ENCODE measurements at places on chromosomes 16 and 17.
A peak's percentile ranks its signal among the peaks of the same experiment; 100 is the strongest.

DNA sequence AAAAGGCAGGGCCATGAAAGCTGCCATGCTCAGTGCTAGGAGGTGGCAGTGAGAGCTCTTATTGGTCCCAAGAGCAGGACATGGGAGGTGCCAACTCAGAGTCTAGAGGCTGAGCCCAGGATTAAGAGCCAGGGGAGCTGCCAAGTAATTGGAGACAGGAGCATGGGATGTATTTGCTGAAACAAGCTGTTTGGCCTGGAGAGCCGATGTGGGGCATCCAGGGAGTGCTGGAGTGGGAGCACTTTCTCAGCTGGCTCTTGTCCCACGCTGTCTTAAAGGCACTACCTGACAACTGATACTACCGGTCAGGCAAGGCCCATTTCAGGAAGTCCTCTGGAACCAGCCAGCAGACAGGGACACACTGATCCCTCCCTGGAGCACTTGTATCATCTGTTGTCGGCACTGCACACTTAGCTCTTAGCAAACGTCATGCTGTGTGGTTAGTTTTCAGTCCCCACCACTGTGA lies 19.3 kb downstream of the ANKFN1 start:
- DNase-seq: peak; percentile 42

- DNase-seq: no peak
Observed at GRCh38 chr16:50265260-50265659, 1.1 kb upstream of the ADCY7 start.

DNA sequence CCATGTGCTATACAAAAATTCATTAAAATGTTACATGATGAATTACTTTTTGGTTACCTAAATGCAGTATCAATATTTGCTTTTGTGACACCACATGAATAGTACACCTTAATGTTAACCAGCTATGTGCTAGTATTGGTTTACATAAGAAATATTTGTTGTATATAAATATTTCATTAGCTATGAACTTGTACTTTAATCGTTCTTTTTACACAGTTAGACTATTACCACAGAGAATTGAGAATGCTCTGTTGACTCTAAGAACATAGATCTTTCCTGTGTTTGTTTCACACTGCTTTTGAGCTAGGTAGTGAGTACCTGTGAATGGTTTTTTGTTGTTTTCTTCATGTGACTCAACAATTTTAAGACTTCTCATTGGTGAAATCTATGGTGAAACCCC lies 93.4 kb downstream of the KANSL1 start:
- DNase-seq: no peak

- DNase-seq: no peak
Observed at GRCh38 chr17:70011750-70012149, 63.3 kb upstream of the KCNJ16 start.

DNA sequence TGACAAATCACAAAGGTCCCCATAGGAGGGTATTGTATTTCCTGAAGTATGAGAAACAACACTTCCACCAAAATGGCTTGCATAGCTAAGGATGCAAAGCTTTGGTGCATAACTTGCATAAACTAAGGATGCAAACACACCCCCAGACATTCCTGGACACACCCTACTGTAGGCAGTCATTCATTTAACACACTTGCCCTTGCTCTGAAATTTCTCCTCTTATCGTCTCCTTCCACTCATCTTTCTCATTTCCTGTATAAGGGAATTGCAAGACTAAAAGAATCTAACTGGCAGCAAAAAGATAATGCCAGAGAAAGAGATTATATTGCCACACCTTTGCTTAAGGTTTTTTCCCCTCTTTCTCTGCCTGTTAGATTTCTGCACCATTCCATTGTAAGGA lies 28.3 kb downstream of the CHD9 start:
- no peak for DNase-seq

GRCh38 chr16:31273676-31274075 lies 13.9 kb downstream of the ITGAM start:
- DNase-seq: no peak

DNA sequence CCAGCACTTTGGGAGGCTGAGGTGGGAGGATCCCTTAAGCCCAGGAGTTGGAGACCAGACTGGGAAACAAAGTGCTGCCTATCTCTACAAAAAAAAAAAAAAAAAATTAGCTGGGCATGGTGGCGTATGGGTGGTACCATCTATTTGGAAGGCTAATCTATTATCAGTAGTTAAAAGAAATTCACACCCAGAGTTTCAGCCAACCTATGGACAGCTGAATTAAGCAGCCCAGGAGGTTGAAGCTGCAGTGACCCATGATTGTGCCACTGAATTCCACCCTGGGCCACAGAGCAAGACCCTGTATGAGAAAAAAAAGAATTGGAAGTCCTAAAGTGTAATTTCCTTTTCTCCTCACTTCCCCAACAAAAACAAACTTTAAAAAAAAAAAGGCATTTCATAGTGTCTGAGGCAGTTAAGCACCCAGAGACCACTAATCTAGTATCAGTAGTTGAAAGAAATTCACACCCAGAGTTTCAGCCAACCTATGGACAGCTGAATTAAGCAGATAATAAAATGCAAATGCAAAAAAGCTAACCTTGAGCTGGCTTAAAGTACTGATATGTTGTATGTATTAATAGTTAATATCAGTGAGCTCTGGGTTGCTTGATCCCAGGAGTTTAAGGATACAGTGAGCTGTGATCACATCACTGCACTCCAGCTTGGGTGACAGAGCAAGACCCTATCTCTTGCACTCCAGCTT lies 18.1 kb downstream of the CLTC start:
- no peak for DNase-seq

DNA sequence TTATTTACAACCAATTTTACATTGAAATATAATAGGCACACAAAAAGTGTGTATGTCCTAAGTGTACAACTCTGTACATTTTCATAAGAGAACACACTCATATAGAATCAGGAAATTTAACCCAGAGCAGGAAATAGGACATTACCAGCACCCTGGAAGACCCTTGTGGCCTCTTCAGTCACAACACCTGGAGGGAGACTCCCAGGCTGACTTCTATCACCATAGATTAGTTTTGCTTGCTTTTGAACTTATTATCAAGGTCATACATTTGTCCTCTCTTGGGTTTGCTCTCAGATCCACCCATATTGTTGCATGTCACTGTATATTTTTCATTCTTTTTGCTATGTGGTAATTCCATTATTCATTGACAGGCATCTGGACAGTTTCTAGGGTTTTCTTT lies 5.8 kb downstream of the RIPOR1 start:
- no peak for DNase-seq

- DNase-seq: no peak
Observed at GRCh38 chr16:17101646-17102045, 369.1 kb downstream of the XYLT1 start.

GRCh38 chr16:82331397-82331796 lies 161.4 kb upstream of the MPHOSPH6 start:
- no peak for DNase-seq

DNA sequence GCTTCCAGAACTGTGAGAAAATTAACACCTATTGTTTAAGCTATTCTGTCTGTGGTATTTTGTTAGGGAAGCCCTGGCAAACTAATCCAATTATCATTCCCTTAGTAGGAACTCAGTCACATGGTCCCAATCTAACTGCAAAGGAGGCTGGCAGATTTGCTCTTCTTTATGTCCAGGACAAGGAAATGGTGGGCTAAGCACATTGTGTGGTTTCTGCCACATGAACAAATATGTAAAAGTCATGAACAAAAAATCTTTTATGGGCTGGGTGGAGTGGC lies 278.6 kb upstream of the RPL38 start:
- no peak for DNase-seq

DNA sequence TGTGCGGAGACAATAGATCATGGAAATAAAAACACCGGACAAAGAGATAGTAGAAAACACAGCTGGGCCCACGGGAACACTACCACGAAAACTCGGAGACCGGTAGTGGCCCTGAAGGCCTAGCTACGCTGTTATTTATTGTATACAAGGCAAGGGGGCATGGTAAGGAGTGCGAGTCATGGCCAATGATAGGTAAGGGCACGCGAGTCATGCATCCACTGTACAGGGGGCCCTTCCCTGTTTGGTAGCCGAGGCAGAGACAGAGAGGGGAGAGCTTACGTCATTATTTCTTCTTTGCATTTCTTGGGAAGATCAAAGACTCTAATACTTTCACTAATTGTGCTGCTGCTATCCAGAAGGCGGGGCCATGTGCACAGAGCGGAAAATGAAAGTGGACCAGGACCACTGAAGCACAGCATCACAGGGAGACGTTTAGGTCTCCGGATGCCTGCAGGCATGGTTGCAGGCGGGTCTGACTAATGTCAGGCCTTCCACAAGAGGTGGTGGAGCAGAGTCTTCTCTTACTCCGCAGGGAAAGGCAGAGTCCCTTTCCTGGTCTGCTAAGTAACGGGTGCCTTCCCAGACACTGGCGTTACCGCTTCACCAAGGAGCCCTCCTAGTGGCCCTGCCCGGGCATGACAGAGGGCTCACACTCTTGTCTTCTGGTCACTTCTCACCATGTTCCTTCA lies 74.4 kb upstream of the ARL4D start:
- no peak for DNase-seq

DNA sequence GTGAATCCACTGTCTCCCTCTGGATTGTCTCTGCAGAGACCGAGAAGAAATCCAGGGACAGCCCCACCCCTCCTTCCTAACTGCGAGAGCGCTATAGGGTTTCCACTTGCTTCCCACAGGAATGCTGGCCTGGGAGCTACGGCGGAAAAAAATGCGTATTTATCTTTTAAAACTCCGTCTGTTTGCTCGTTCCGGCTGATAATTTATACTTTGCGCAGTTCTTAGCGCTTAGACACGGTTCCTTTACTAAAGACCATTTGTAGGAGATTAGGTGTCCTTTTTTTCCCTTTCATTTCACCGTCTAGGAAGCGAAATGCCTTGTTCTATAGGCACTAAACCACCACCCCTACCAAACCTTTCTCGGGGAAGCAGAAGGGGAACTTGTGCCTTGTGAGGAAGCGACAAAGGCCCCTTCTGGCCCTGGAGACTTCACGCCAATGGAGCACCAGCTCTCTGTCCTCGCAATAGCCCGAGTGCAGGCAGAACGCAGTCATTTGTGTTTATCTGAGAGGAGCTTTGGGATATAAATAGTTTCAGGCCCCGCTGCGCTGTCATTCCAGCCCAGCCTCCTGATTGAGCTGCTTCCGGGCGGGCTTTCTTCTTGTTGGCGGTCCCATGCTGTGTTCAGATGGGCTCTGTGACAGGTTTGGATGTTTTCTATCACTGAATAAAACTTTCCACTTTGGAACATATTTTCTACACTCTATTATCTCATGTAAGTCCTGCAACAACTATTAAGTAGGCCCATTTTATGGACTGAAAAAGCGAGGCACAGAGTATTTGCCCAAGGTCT lies 791 bp upstream of the SUPT4H1 start:
- peak; percentile 57 for DNase-seq

DNA sequence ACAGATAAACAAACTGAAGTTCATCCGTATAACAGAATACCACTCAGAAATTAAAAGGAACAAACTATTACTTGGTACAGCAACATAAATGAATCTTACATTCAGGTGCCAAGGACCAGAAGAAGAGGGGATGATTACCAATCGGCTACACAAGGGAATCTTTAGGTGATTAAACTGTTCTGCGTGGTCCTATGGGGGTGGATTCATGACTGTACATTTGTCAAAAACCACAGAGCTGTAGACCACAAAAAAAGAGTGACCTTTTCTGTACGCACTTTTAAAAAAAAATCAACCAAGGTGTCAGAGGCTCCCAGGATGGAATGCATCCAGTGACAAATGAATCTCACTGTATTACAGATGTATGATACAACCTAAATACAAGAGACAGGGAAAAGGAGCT lies 110.8 kb downstream of the CDYL2 start:
- no peak for DNase-seq

DNA sequence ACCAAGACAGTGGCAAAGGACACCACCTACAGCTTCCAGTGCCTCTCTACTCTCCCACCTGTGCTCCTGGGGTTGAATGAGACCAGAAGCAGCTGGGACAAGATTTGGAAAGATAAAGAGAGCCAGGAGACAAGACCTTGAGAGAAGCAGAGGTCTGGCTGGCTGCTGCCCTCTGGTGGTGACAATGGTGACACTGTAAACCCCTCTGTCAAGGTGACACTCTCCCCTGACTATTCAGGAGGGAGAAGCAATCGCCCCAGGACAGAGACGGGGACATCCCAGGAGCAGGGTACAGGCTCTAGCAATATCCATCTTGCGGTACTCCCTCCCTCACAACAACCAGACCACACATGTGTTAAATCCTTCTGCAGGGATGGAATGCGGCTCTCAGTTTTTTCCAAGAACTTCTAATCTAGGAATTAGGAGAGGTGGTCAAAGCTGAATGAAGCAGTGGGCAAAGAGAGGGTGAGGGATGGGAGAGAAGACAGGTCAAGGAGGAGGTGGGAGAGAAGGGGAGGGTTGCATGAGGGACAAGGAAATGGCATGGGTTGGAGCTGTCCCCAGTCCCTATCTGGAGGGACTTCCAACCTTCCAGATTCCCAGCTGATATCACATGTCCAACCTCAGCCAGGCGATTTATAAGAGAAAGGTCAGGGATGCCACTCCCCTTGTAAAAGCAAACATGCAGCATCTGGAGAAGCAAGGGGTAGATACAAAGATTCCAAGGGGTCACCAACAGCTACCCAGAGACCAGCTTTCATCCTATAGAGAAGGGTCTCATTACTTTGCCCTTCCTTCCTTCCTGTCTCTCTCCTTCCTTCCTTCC lies 2.9 kb downstream of the PHOSPHO1 start:
- DNase-seq: peak; percentile 82

- no peak for DNase-seq
Observed at GRCh38 chr16:89902980-89903379, 15.7 kb upstream of the MC1R start.

GRCh38 chr16:58733248-58733670 lies 857 bp downstream of the GOT2 start:
- DNase-seq: no peak

GRCh38 chr17:76491271-76492122 lies 9.7 kb downstream of the RHBDF2 start:
- DNase-seq: no peak

DNA sequence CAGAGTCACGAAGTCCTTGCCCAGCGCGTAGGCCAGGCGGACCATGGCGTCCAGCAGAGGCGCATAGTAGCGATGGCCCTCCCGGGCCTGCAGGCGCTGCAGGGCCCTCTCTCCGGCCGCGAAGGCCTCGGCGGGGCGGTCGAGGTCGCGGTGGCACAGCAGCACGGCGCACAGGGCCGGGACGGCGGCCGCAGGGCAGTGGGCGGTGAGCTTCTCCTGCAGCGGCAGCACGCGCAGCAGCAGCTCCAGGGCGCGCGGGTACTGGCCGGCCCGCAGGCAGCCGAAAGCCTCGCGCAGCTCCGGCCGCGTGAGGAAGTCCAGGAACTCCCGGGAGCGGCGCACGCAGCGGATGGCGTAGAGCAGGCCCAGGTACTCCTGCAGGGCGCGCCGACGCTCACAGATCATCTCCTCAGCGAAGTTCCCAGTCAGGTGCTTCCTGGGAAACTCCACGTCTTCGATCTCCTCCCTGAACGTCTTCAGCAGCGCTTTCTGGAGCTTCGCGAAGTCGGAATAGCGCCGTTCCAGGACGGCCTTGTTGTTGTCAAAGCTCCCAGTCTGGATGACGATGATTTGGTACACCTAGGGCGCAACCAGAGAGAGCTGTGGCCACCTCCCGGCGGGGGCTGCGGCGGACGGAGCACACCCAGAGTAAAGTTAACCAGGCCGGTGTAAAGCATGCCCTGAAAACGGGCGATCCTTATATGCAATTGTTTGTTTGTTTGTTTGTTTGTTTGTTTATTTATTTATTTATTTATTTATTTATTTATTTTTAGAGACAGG lies 7.4 kb downstream of the SNX20 start:
- DNase-seq: no peak

All from left ventricle myocardium superior (tissue), 1 donor.